ENCODE measurements at places on chromosomes 6 and 20.

DNA sequence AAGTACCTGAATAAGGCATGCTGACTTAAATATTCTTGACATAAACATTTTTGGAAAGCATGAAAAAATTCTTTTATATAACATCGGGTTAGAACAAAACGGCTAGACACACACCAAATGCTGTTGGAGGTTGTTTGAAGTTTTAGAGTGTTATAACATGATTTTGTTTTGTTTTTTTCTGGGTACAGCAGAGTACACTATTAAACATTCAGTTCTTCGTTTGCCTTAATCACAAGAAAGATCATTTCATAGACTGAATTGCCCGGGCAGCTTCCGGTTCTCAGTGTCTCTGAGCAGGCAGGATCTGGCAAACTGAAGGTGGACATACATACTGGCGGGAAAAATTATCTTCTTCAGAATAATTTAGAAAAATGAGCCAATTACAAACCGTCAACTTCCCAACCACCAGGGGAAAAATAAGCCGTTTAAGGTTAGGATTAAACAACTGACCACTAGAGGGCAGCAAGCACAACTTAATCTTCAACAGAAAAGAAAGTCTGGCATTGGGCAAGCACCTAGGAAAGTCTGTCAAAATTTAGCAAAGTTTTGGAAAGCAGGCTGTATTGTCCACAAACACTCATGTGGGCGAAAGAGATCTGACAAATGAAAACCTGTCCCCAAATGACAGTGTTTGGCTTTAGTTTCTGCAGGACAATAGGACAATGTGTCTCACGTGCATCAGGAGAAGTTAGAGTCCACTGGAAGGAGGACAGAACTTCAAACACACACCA, 15.0 kb downstream of the ZNF217 start:
- DNase-seq = peak; percentile 81

GRCh38 chr20:20014659-20015058, 2.5 kb upstream of the NAA20 start:
- DNase-seq = peak; percentile 13

DNA sequence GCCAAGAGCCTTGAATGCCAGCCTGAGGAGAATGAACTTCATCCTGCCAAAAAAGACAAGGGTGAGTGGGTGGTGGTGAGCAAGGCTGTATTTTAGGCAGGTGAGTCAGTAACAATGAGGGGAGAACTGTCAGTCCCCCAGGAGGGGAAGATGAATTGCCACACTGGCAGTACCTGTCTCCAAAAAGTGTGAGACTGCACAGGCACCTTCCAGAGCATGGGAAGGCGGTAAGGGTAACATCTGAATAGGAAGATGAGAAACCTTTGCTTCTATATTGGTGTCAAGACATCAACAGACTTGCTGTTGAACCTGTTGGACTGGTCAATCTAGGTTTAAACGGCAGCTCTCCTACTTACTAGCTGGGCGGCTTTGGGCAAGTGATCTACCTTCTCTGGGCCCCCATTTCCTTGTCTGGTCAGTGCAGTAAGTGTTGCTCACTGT, 30.9 kb downstream of the STK35 start:
- DNase-seq = no peak

- no peak for DNase-seq
These were observed 112.8 kb downstream of the OTOR start for GRCh38 chr20:16860914-16861313.

GRCh38 chr6:75855052-75855451, 106.0 kb downstream of the MYO6 start:
- DNase-seq = peak; percentile 64

- DNase-seq = no peak
These were observed 84.2 kb downstream of the TRIM27 start for GRCh38 chr6:28839443-28840120.

DNA sequence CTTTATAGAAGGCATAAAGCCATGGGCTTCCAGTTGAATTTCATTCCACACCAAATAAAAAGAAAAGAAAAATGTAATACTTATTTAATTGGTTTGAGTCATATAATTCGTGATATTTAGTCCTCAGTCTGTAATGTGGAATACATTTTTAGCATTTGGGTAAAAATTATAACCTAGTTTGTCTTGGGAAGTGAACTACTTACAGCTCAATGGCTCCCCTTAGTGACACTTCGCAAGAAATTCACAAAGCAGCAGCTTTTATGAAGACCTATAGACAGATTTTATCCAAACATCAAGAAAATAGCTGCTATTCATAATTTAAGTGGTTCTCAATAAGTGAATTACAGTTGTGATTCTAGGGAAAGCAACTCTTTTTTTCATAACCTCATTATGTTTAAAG, 72.1 kb downstream of the RSPO3 start:
- peak; percentile 25 for DNase-seq

DNA sequence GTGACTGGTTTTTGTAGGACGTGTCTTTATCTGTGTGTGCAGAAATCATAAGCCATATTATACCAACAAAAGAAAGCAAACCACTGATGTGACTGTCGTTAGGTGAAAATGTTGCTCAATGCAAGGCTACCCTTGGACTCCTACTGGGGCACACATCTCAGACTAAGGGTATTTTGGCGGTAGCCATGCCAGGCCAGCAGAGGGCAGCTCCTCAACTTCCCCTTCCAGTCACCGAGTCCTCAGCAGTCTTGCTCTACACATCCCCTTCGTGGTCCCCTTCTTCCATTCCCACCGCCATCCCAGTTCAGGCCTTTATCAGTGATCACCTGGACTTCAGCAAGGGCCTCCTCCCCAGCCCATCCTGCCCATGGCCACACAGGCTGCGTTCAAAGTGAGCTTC, 113.7 kb upstream of the GGTLC1 start:
- peak; percentile 54 for DNase-seq

GRCh38 chr6:112216662-112217551, 37.5 kb downstream of the LAMA4 start:
- DNase-seq = no peak

DNA sequence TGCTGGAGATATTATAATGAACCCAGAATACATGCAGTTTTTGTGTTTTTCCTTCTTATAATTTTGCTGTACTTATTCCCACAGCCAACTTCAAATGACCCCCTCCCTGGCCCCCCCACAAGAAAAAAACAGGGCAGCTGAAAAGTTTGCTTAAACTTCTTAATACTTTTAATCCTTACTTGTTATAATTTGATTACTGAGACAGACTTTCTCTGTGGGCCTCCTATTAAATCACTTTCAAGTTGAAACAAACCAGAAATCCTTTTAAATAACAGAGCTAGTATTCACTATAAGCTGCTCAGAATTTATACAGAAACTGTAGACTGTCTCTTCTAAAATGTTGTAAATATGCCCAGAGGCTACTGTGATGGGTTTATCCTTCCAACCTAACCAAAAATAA, 106.3 kb downstream of the CENPW start:
- no peak for DNase-seq

DNA sequence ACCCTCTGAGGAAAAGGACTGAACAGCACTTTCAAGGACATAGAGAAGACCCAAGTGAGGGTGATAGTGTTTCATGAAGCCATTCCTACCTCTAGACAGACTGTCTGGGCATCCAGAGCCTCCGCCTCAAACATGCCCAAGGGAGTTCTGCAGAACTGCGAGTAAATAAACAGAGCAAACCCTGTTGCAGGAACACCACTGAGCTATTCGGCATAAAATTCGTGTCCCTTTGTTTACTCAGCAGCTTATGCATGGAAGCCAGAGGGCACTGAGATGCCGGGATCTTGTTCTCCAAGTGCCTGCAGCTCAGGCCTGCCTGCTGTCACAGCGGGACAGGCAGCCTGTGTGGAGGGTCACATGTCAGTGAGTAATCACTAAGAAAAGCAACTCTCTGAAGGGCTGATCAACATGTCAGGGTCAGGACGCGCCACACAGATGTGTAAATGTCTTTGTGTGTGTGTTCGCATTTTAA, 164.9 kb upstream of the HEY2 start:
- no peak for DNase-seq

DNA sequence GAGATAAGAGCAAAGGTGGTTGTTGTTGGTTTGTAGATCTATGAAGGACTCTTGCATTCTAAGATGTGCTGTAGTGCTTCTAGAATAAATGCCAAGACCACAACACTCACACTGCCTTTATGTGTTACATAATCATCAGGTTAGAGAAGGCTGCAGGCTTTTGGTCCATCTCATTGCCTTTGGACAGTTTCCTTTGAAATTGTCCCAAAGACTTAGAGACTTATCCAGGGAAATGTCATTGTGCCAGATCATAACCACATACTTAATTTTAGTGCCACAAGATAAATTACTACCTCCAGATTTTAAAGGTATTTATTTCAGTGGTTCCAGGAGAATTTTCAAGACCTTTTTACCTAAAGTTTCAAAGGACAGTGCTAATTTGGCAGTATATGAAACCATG, 666.6 kb upstream of the CITED2 start:
- DNase-seq = no peak

DNA sequence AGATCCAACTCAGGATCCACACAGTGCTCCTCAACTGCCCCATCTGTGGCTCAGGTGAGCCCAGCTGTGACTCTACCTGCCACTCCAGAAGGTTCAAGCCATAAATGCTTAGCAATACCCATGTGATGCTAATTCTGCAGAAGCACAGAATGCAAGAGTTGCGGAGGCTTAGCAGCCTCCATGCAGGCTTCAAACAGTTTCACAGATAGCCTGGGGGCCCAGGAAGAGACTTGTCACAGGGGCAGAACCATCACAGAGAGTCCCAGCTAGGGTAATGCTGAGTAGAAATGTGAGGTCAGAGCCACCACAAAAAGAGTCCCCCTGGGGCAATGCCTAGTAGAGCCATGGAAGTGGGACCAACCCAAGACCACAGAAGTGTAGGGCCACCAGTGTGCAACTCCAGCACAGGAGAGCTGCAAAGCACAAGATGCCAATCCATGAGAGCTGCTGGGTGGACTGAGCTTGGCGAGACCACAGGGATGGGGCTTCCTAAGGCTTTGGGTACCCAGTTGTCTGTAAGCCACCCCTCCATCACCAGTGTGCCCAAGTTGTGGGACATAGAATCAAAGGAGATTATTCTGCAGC, 283.9 kb downstream of the UBE3D start:
- no peak for DNase-seq

DNA sequence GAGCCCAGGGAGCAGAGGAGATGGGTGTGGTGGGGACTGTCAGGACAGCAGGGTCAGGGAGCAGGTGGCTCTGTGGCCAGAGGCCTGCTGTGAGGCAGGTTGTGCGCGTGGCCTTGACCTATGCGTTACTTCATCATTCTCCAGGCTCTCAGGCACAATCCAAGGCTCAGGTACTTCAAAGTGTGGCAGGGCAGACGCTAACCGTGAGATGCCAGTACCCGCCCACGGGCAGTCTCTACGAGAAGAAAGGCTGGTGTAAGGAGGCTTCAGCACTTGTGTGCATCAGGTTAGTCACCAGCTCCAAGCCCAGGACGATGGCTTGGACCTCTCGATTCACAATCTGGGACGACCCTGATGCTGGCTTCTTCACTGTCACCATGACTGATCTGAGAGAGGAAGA, 535 bp downstream of the NCR2 start:
- DNase-seq = no peak

Measured in NCI-H526 (cell line).